WERI-Rb-1 (cell line): ENCODE measurements at places on chromosomes 16 and 17.

DNA sequence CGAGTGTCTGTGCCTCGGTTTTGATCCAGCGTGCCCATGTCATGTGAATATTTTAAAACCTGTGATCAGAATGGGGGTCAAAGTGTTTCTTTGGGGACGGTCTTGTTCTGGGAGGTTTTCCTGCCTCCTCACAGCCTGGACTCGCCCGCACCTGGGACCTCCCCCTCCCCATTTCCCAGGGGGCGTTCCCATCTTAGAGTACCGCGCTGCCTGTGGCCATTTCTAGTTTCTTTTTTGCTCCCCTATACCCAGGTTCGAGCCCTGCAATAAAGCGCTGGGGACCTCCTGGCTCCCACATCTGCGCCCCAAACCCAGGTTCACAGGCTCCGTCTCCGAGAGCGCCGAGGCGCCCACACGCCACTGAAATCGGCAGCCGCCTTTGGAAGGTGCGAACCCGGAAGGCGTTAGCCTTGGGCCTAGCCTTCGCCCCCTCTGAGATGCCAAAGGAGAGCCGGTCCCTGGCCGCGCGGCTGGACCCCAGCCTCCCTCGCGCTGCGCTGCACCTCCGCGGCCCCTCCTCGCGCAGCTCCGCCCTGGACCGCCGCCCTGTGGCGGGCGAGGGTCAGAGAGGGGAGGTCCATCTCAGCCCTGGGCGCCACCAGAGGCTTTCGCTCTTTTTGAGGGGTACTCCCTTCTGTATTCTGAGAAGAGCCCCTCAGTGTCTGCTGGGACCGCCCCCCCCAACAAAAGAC lies 1.7 kb downstream of the KCNJ12 start:
- no peak for DNase-seq

DNA sequence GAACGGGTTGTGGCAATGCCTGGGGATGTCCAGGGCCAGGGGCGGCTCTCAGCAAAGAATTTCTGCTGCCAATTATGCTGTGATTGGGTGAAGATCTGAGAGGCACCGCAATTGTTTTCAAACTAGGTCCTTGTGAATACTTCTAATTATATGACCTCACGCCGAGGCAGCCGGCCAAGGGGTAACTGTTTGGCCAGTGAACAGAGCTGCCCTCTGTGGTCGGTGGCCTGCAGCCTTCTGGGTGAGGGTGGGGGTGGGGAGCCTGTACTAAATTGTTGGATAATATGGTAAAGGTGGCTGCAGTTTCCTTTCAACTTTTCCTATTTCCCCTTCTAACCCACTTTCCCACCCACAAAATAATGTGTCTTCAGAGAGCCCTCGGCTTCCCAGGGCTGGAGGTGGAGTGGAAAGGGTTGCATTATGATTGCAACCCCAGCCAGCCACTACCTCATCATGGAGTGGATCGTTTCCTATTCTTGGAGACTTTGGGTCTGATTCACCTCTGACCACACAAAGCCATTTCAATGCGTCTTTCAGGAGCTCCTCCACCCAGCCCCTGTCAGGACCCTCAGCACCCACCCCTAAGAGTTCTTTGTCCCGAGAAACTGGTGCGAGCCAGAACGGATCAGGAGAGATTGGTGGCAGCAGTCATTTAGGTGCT lies 2.0 kb upstream of the DNAI2 start:
- no peak for DNase-seq

DNA sequence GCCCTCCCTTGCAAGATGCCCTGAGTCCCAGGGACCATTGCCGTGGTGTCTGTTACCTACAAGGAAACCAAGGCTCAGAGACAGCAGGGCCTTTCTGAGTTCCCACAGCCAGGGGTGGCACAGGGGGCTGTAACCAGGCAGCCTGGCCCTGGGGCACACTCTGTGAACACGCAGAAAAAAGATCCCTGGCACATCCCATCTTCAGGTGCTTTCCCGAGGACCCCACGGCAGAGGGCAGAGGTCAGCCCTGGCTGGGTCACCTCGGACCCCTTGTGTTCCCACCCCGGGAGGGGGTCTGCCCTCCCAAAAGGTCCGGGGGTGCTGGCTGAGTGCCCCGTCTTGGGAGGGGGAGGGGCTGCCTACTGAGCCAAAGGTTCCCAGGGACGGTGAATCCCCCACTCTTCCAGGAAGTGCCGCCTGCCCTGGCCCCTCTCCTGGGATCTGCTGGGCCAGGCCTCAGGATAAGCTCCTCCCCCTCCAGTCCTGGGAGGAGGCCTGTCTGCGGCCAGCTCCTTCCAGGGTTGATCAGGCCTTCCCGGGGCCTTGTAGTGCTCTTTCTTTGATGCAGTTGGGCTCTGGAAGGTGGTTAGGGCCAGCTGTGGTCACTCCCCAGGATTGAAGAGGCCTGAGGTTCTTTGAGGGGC lies 8.1 kb downstream of the GLIS2 start:
- DNase-seq = no peak

DNA sequence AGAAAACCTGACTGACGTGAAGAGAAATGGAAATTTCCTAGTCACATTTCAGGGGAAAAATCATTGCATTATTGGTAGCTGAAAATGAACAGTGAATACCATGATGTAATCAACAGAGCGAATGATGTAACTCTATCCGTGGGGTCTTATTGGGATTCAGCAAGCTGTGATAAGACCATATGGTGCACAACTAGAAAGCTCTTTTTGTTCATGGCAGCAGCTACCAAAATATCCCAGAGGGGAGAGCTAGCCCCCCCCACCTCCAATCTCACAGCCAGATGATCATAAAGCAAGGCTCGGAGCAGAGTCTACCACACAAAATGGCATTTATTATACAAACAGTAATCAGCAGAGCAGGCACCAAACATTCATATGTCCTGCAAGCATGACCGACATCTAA lies 22.2 kb upstream of the DNAH17 start:
- peak; percentile 51 for DNase-seq

GRCh38 chr16:69925311-69925710 lies 25.8 kb upstream of the CLEC18A start:
- DNase-seq = no peak

GRCh38 chr17:53490447-53490968 lies 332.2 kb upstream of the KIF2B start:
- no peak for DNase-seq

- no peak for DNase-seq
Measured at GRCh38 chr17:72518753-72519597, 398.2 kb downstream of the SOX9 start.

DNA sequence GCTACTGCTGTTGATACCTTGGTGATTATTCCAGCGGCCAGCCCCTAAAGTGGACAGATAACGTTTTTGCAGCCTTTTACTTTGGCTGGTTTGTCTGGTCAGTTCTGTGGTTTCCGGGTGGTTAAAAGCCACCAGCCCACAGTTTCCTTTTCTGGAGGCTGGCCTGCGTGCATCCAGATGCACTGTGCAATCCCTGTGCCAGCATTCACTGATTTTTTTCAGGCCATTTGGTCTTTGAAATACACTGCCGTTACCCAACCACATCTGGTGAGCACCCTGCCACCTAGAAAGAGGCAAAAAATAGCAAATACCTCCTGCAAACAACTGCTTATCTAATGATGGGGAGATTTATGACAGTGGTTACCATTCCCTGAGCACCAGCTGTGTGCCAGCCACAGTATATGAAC lies 797 bp downstream of the NUDT7 start:
- no peak for DNase-seq

- DNase-seq = no peak
Measured at GRCh38 chr16:73048292-73049080, 558 bp upstream of the ZFHX3 start.

GRCh38 chr17:81000631-81001357 lies 9.2 kb downstream of the CHMP6 start:
- DNase-seq = no peak

DNA sequence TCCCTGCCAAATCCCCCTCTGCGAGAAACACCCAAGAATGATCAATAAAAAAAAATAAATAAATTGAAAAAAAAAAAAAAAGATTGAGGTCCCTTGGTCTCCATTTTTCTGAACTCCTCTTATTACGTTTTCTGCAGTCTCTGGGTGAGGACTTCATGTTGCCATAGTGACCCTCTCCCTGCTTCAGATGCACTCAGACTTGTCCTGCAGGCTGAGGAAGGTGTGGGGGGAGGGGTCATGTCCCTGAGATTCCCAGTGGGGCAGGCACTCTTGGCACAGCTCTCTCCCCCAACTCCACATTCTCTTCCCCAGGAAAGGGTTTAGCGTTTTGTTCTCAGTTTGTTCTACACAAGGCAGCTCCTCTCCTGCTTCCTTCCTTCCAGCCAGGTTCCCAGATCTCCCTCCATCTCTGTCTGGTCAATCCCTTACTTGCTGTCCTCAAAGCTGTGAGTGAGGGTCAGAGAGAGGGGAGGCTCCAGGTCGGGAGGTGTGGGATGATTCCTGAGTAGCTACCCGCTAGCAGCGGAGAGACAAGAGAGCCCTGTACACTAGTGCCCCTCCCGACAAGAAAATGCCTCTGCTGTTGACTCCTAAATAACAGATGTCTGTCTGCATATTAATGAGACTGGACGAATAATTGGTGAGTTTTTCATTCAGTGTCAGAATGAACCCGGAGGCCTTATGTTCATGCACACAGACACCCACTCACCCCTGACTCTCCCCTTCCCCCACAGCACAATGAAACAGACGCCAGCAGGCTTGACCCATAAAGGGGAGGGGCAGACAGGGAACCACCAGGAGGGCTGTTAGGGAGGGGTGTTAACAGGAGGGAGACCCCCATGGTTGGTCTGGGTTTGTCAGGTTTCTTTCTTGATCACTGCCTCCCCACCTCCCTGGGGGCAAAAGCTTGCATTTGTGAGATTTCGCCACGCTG lies 9.2 kb downstream of the RND2 start:
- peak; percentile 65 for DNase-seq

GRCh38 chr17:10743316-10744009 lies 13.6 kb upstream of the TMEM220 start:
- DNase-seq = no peak

DNA sequence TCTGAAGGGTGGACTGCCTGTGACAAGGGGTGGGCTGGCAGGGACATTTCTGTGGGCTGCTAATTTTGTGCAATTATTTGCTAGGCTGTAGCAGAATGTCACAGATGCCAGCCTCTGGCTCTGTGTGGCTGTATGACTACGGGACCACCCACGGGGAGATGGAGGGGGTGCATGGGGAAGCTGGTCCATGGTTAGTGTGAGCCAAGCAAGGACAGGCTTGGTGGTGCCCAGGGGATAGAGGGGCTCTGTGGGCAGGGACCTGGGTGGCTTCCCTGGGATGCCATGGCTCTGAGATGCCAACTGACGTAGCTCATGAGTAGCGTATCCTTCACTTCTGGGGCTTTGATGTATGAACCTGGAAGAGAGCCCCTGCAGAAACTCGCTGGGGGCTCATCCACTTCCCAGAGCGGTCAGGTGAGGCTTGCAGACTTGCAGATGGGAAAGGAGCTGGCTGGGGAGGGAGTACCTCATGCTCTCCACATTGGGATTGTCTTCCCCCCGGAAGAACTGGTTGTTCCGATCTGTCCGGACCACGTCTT lies 87.2 kb downstream of the TBC1D16 start:
- peak; percentile 5 for DNase-seq

DNA sequence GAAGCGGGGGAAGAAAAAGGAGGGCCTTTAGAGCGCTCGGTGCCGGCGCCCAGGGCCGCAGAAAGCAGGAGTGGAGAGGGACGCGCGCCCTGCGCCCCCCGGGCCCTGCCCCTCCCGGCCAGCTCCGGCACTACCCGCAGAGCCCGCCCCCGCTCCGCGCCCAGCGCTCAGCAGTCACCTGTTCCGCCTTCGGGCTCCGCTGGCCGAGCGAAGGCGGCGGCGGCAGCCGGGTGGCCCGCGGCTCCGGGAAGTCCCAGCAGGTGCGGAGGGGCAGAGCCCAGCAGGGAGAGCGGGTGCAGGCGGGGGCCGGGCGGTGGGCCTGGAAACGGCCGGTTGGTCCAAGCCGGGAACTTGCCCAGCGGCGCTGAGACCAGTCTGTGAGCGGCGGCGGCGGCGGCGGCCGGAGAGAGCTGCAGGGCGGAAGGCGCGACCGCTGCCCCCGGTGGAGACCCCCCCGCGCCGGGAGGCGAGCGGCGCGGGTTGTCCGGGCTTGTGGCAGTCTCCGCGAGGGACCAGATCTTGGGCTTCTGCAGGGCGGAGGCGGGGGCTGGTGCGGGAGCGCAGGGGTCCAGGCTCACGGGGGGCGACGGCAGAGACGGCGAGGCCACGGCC lies 2.2 kb downstream of the IRX3 start:
- peak; percentile 12 for DNase-seq

DNA sequence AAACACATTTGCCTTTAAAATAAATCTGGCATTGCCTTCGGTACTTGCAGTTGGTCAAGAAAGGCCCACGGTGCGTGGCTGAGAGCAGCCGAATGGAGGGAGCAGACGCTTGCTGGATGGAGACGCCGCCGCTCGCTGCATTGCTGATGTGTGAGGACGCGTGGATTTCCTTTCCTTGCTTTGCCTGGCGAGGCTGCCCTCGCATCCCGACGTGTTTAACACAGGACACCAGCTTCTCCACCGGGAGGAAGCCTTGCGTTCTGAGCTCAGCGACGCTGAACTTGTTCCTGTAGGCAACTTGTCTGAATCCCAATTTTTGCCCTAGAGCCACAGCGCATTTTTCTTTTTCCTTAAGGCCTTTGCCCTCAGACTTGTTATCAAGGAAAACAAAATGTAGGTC lies 45.8 kb downstream of the COX4I1 start:
- DNase-seq = no peak

DNA sequence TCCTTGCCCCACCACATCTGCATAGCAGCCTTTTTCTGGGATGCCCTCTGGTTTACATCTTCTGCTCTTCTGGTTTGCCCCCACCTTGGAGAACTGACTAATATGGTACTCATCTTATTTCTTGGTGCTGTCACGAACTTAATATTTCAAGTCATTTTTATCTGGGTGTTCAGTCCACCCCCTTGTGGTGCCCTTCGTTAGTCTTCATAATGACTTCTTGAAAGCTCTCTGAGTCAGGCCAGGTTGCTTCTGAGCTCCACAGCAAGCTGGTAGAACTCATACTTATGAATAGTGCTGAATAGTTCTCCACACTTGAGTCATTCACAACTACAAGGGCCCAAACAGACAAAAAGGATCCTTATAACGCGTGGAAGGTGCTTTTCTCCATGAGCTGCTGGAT lies 35.8 kb upstream of the TEKT3 start:
- DNase-seq = no peak

GRCh38 chr17:47703191-47703591 lies 9.2 kb downstream of the TBKBP1 start:
- DNase-seq = no peak

DNA sequence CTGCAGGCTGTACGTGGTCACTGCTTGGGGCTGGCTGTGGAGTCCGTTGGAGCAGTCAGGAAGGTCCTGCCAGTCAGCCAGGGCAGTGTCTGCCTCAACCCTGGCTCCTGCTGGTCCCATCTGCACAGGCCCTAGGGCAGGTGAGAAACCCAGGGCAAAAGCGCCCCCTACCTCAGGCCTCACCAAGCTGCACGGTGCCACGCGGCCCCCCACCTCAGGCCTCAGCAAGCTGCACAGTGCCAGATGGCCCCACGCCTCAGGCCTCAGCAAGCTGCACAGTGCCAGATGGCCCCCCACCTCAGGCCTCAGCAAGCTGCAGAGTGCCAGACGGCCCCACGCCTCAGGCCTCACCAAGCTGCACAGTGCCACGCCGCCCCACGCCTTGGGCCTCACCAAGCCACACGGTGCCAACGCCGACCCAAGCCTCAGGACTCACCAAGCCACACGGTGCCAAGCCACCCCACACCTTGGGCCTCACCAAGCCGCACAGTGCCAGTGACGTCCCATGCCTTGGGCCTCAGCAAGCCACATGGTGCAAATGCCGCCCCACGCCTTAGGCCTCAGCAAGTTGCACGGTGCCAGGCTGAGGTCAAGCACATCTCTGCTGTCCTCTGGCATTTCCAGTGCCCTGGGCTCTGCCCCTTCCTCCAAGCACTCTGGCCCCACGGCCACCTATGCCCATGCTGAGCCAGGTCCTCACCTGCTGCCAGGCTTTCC lies 5.5 kb downstream of the TMEM204 start:
- peak; percentile 97 for DNase-seq
